Activated CD8-positive, alpha-beta T cell treated with anti-CD3 and anti-CD28 coated beads for 36 hours (primary cell): ENCODE measurements at places on chromosomes 11 and 22. TPM values are rescaled to one million over a fixed set of nuclear protein-coding genes. Genes with fewer than 3 reads are reported as not detected.

- no peak for DNase-seq
Observed at GRCh38 chr11:46832511-46833214, 13.4 kb downstream of the CKAP5 start.

- DNase-seq: no peak
Observed at GRCh38 chr22:23888615-23889401, 5.4 kb upstream of the MIF start.

GRCh38 chr11:69002570-69003231 is 10.3 kb downstream of the MRGPRF start:
- no peak for DNase-seq

CABP4 gene
- 1.4 TPM for total RNA-seq

ZFTA gene
- total RNA-seq: 4.1 TPM

UCP2 gene
- total RNA-seq: 252 TPM
